Stimulated activated CD4-positive, alpha-beta T cell treated with anti-CD3 and anti-CD28 coated beads, Interleukin-15, amount 100 ng/mL, for 1 hour (primary cell): ENCODE measurements at places on chromosomes 11 and 22.

- DNase-seq: peak; percentile 71
Observed at GRCh38 chr11:65095974-65096806, at the start of gene VPS51. TSS of gene VPS51 (plus strand) at chr11:65096214. CDS start at chr11:65096251, 37 bp downstream.

DNA sequence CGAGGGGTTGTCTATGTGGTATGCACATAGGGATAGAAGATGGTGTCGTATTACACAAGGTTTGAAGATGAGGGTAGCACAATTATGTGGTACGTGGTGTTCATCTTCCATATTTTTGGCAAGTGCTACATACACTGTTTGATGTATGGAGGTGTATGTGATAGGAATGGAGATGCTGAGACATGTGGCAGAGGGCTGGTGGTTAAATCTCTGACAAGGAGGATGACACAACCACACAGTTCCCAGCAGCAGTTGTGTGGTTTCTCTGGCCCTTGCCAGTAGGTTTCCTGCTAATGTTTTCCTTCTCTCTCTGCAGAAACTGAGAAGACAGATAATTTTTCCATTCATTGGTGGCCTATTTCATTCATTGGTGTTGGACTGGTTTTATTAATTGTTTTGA lies 17.0 kb downstream of the NCR3LG1 start:
- DNase-seq: no peak

DNA sequence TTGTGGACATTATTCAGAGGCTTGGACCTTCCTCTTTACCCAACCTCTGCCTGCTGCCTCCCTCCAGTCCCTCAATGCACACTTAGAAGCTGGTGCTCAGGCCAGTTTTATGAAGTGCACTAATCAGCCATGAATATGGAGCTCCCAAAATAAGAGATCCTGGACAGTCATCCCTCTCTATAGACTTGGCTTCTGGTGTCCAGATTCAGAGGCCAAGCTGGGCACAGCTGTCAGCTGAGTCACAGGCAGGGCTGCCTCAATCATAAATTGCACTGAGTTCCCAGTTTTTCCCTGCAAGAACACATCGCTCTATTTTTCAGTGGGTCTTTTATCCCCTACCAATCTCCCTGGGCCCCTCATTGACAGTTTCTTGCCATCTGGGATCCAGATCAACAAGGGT lies 161.7 kb upstream of the CADM1 start:
- no peak for DNase-seq

GRCh38 chr22:42857845-42858481 lies 890 bp upstream of the ARFGAP3 start:
- DNase-seq: no peak

DNA sequence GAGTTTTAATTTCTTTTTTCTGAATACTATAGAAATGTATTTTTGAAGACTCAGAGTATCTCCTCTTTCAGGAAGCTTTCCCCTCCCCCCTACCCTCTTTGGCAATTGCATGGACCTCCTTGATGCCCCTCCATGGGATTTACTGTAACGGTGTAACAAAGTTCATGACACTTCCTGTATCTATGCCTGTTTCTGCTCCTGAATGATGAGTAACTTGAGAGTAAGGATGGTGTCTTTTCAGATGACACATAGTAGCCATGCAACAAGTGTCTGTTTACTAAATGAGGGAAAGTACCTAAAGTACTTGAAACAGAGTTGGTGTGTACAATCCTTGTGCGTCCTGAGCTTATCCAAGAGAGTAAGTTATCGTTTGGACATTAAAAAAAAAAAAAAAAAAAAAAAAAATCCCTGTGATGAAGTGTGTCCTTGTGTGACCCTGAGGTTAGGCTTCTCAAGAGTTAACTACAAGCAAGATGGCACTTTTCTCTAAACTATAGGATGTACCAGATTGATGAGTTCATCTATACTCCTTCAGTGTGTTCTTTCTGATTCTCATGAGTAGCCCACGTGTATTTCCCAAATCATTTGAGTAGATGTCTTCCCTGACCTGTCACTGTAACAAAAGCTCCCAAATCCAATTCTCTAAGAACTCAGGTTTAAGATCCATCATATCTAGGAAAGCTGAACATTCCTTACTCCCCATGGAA lies 7.4 kb downstream of the ETS1 start:
- DNase-seq: no peak

GRCh38 chr22:39543095-39543494 lies 10.5 kb upstream of the RPS19BP1 start:
- no peak for DNase-seq

- DNase-seq: no peak
Observed at GRCh38 chr11:76604626-76605241, 65.8 kb downstream of the LRRC32 start.

- no peak for DNase-seq
Observed at GRCh38 chr11:57182896-57183295, 1.1 kb downstream of the LRRC55 start.

DNA sequence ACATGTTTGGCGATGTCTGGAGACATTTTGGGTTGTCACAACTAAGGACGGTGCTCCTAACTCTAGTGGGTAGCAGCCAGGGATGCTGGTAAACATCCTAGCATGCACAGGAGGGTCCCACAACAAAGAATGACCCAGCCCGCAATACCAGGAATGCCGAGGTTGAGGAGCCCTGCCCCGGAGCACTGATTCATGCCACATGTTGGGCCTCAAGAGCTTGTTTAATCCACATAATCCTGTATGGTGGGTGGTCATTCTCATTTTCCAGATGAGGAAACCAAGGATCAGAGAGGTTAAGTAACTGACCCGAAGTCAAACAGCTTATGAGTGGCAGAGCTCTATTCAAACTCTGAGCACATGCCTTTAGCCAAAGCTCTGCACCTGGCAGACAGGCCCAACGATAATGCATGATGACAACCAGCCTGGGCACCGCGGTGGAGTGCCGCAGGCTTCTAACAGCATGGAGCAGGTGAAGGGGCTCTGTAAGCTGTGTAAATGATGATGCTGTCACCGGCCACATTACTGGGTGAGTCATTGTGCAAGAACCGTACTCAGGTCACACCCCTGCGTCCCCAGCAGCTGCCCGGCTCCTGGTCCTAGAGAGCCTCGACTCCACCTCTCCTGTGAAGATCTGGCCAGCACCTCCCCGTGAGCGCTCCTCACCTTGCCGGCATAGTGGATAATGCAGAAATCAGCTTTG lies 58.6 kb downstream of the APOL1 start:
- DNase-seq: no peak

DNA sequence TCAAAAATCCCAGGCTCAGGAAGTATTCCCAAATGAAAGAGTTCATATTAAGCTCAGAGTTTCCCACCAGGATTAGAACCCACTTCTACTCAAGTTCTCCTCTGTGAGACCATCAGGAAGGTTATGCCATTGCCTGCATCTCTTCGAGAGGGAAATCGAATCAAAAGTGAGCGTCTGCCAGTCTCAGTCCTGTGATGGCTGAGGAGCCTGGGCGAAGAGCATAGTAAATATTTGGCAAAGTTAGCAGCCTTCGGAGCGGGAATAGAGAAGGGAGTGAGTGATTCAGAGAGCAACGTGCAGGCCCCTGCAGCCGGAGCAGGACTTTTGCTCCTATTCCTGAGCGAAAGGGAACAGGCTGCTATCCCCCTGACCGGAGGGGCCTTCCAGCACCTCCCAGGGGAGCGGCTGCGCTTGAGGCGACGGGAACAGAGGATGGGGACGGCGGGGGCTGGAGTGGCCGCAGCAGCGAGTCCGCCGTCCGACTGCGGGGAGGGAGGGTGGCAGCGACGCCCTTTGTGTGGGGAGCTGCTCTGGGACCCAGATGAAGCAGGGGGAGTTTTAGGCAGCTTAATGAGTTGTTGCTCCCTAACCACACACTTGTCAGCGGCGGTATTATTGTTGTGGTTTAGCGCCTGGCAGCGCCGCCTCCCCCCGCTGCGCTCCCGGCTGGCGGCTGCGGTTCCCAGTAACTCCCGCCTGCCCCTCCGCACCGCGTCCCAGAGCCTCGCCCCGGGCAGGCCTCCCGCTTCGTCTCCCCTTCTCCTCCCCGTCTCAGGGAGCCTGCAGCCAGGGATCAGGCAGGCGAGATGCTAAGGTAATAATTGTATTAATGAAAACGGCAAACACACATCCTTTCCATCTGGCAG lies 21.7 kb upstream of the NRGN start:
- no peak for DNase-seq

- DNase-seq: no peak
Observed at GRCh38 chr11:116865696-116866095, 28.3 kb upstream of the APOA1 start.

GRCh38 chr11:31160504-31161422 lies 208.8 kb downstream of the DCDC1 start:
- DNase-seq: no peak

- no peak for DNase-seq
Observed at GRCh38 chr22:33519974-33520903, 400.0 kb downstream of the LARGE1 start.

GRCh38 chr11:130796828-130797227 lies 119.5 kb downstream of the SNX19 start:
- DNase-seq: no peak

DNA sequence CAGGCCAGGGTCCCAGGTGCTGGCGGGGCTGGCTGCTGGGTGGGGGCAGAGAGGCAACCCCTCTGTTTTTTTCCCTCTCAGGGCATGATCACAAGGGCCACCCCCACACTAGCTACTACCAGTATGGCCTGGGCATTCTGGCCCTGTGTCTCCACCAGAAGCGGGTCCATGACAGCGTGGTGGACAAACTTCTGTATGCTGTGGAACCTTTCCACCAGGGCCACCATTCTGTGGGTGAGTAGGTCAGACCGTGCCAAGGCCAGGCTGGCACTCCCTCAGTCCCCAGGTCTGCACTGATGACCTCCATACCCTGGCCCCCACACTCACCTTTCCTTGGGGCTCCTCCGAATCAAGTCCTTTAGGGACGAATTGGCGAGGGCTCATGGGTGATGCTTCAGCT lies 7.3 kb downstream of the TCN2 start:
- no peak for DNase-seq

GRCh38 chr11:102493524-102493923 lies 37.0 kb downstream of the MMP7 start:
- DNase-seq: no peak

- no peak for DNase-seq
Observed at GRCh38 chr11:66289548-66290329, 796 bp upstream of the YIF1A start.

- no peak for DNase-seq
Observed at GRCh38 chr11:15159085-15159484, 44.4 kb downstream of the INSC start.

- no peak for DNase-seq
Observed at GRCh38 chr11:1014276-1014675, 22.2 kb downstream of the MUC6 start.

DNA sequence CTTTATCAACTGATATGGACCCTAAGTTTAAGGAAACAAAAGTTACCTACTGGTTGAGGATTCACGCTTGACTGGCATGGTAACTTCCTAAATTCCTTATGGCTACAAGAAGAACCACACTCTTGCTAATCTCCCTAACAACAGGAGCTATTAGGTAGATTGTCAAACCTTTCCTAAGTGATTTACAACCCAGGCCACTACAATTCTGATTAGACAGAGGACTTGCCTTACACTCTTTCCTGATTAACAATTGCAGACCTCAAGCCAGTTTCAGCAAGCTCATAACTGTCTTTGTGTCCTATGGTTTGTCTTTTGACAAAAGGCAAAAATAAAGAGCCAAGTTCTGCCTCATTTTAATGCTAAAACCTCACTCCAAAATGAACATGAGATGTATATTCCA lies 16.3 kb downstream of the OR52K2 start:
- no peak for DNase-seq
